WTC11 (cell line): ENCODE measurements at places on chromosomes 2 and 18. TPM values are rescaled to one million over a fixed set of nuclear protein-coding genes. Genes with fewer than 3 reads are reported as not detected.

The GPC1 gene
- 37.2 to 41.5 TPM (median 40.4 TPM) in 3 replicates for total RNA-seq

The MATN3 gene
- total RNA-seq, result 6.3 to 9.1 TPM (median 8.6 TPM) in 3 replicates

The FAP gene
- total RNA-seq, result 0.21 TPM in 1 of 3 replicates, not detected in the others

The TIGD1 gene
- total RNA-seq, result 5.2 to 9.0 TPM (median 6.1 TPM) in 3 replicates

GRCh38 chr2:126704434-126705160 lies 48.6 kb downstream of the GYPC start:
- H3K4me1 ChIP-seq, result peaks cover 32% of the 10 kb centered on the region
- no peak for DNase-seq
- no peak overlapping the region for H3K4me3 ChIP-seq

- H3K4me1 ChIP-seq, result no peaks in the 10 kb centered on the region
- H3K36me3 ChIP-seq, result no peaks in the 10 kb centered on the region; the same call in 1 of the 2 replicates
- DNase-seq, result no peak
- no peak overlapping the region for H3K27ac ChIP-seq
- no peaks in the 10 kb centered on the region for H3K27me3 ChIP-seq
These were observed 284.7 kb upstream of the RAB12 start for GRCh38 chr18:8324343-8325065.

DNA sequence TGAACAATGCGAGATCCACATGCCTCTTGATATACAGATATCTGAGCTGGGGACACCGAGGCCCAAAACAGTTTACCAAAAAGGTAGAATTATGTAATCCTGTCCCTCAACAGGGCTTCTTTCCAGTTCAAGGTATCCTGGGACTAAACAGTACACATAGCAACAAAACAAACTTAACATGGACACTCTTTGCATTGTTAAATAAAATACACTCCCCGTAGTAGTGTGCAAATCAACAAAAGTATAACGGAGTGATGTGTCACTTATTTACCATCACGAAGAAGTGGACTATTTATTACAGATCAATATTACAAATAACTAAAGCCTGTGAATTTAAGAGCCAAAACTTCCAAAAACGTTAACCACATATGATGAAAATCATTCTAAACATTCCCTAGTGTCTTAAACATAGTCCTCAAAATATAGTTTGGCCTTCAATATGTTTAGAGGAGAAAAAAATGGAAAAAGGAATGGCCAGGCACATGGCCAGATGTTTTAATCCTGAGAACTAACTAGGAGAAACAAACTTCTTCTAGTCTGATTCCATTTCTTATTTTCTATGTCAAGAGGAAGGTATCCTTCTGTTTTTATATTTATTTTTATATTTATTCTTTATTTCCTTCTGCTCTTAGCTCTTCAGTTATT lies 377.5 kb downstream of the OSR1 start:
- no peak overlapping the region for H3K4me3 ChIP-seq
- no peaks in the 10 kb centered on the region for H3K36me3 ChIP-seq
- peaks cover 20% of the 10 kb centered on the region for H3K4me1 ChIP-seq

GRCh38 chr2:26678035-26678434 lies 14.5 kb upstream of the KCNK3 start:
- H3K4me3 ChIP-seq, result no peak overlapping the region
- no peaks in the 10 kb centered on the region; the same call in none of the 2 replicates for H3K27me3 ChIP-seq
- no peaks in the 10 kb centered on the region for H3K4me1 ChIP-seq
- H3K36me3 ChIP-seq, result no peaks in the 10 kb centered on the region
- no peak for DNase-seq
- no peak overlapping the region for H3K27ac ChIP-seq

- DNase-seq, result no peak
- no peaks in the 10 kb centered on the region for H3K27me3 ChIP-seq
- no peak overlapping the region for H3K27ac ChIP-seq
These were observed 93.7 kb downstream of the SESTD1 start for GRCh38 chr2:179170901-179171300.

DNA sequence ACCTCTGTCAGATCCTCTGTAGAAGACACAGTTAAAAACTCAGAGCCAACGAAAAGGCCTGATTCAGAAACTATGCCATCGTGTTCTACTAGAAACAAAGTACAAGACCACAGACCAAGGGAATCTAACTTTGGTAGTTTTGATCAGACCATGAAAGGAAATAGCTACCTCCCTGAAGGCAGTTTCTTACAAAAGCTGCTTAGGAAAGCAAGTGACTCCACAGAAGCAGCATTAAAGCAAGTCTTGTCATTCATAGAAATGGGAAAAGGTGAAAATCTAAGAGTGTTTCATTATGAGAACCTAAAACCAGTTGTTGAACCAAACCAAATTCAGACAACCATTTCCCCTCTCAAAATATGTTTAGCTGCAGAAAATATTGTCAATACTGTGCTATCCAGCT lies 58.2 kb downstream of the FSIP2 start:
- DNase-seq, result no peak
- H3K4me1 ChIP-seq, result no peaks in the 10 kb centered on the region
- H3K4me3 ChIP-seq, result no peak overlapping the region
- H3K27ac ChIP-seq, result no peak overlapping the region

DNA sequence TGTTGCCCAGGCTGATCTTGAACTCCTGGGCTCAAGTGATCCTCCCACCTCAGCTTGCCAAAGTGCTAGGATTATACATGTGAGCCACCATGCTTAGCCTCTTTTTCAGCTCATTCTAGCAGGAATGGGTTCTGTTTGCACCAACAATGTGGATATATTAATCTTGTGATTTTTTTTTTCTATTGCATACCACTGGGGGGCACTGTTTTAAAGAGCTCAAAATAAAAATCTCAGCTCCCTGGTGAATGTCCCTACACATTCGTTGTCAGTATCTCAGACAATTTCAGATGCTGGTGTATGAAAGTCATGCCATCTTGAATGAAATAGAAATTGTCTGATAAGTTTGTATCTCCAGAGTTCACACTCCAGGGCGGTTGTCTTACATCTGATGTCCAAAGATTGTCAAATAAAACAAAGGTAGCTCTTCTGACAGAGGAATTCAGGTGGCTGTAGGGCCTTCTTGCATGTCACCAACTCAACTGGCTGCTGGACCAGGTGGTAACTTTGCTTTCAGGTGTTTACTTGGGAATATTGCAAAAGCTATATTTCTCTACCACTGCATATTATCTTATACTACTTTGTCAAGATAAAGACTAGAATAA lies 3.1 kb upstream of the MATN3 start:
- peaks cover 15% of the 10 kb centered on the region for H3K4me1 ChIP-seq
- DNase-seq, result no peak
- H3K36me3 ChIP-seq, result peaks cover 12% of the 10 kb centered on the region
- peaks cover 38% of the 10 kb centered on the region for H3K27me3 ChIP-seq
- H3K4me3 ChIP-seq, result no peak overlapping the region
- no peak overlapping the region for H3K27ac ChIP-seq

DNA sequence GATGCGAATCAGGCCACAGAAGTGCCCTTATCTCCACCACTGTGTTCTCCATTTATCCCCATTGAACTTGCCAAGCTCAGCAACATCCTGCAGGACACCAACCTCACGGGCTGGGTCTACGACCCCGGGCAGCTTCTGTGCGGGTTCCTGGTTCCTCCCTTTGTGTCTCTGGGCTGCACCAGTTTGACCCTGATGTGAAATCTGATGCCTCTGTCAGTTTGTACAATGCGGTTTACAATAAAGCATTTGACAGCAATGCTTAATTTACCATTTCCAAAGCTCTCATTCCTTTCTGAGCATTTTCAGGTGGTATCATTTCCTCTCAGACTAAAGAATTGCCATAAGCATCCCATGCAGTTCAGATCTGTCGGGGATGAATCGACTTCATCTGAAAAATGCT lies 3.3 kb upstream of the TMEM18 start:
- H3K27me3 ChIP-seq, result peaks cover 8% of the 10 kb centered on the region
- peaks cover 17% of the 10 kb centered on the region for H3K36me3 ChIP-seq
- peaks cover 27% of the 10 kb centered on the region for H3K4me1 ChIP-seq
- H3K27ac ChIP-seq, result no peak overlapping the region

DNA sequence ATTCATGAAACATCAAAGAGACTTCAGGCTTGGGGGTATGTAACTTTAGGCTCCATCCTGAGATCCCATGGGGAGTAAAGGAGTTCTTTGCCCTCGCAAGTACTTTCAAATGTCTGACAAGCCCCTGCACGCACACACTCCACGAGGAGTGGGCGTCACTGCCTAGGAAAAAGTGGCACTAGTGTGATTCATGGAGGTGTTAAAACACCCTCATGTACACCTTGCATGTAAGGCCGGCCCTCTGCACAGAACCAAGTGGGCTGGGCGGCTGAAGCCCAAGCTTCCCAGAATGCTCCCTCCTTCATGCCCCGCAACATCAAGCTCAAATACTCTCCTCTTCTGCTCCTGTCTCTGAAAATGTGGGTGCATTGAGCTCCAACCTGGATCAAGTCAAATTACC lies 7.8 kb downstream of the HS1BP3 start:
- DNase-seq, result no peak
- H3K27me3 ChIP-seq, result no peaks in the 10 kb centered on the region
- peaks cover 6% of the 10 kb centered on the region; the same call in 1 of the 2 replicates for H3K36me3 ChIP-seq
- no peak overlapping the region for H3K27ac ChIP-seq

- no peak overlapping the region for H3K27ac ChIP-seq
- H3K4me1 ChIP-seq, result no peaks in the 10 kb centered on the region
- no peak for DNase-seq
- H3K27me3 ChIP-seq, result no peaks in the 10 kb centered on the region; the same call in 1 of the 2 replicates
These were observed 7.5 kb upstream of the KDSR start for GRCh38 chr18:63374540-63374939.

DNA sequence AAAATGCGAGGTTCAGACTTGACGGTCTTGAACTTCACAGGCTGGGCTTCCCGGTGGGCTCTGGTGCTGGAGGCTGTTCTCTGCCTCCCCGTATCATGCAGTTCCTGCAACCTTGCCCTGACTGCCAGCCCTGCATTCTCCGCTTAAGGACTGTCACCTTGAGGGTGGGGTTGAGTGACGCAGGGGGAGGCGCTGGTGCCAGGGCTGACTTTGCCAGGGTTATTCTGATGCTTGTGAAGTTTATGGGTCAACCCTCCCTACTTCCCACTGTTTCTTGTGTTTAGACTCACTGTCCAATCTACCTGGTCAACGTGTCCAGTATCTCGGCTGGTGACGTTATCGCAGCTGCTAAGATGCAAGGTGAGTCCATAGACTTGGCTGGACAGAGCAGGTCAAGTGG lies 37.5 kb upstream of the MAPRE3 start:
- no peak overlapping the region for H3K4me3 ChIP-seq
- H3K4me1 ChIP-seq, result no peaks in the 10 kb centered on the region
- H3K27me3 ChIP-seq, result no peaks in the 10 kb centered on the region
- no peak overlapping the region for H3K27ac ChIP-seq

DNA sequence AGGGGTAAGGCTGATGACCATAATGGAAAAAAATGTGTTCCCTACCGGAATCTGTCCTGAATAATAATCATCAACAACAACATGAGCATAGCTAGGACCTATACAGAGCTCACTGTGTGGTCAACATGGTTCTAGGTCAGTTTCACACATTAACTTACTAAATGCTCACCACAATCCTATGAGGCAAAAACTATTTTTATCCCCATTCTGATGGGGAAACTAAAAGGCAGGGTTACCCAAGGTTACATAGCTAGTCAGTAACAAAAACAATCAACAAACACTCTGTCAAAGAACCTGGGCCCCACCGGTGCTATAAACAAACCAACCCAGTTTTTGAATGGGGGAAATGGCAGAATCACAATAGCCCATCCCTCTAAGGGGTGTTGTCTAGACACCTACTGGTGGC lies 40.1 kb downstream of the AOX1 start:
- H3K27me3 ChIP-seq, result no peaks in the 10 kb centered on the region; the same call in 1 of the 2 replicates
- H3K4me1 ChIP-seq, result peaks cover 22% of the 10 kb centered on the region
- H3K27ac ChIP-seq, result no peak overlapping the region
- H3K4me3 ChIP-seq, result no peak overlapping the region
- DNase-seq, result no peak
- no peaks in the 10 kb centered on the region for H3K36me3 ChIP-seq

GRCh38 chr2:70425682-70426301 lies 123.9 kb upstream of the FAM136A start:
- DNase-seq, result no peak
- H3K4me3 ChIP-seq, result no peak overlapping the region
- H3K36me3 ChIP-seq, result no peaks in the 10 kb centered on the region

GRCh38 chr18:24071029-24071428 lies 56.5 kb downstream of the TTC39C start:
- H3K36me3 ChIP-seq, result peaks cover 32% of the 10 kb centered on the region
- no peak for DNase-seq
- no peak overlapping the region for H3K27ac ChIP-seq
- H3K4me1 ChIP-seq, result no peaks in the 10 kb centered on the region
- no peaks in the 10 kb centered on the region for H3K27me3 ChIP-seq
- no peak overlapping the region for H3K4me3 ChIP-seq

- H3K36me3 ChIP-seq, result no peaks in the 10 kb centered on the region
- H3K27ac ChIP-seq, result peak overlapping the region; percentile 0; the same call in 1 of the 2 replicates
- H3K27me3 ChIP-seq, result no peaks in the 10 kb centered on the region; the same call in 1 of the 2 replicates
- H3K4me1 ChIP-seq, result peaks cover 40% of the 10 kb centered on the region
- no peak for DNase-seq
These were observed 13.9 kb downstream of the SCYGR8 start for GRCh38 chr2:227759411-227760118.

- H3K27ac ChIP-seq, result 0 out of 2 replicates have a peak overlapping the region, but pooled peaks have one; percentile 18
- peaks cover 46% of the 10 kb centered on the region for H3K4me1 ChIP-seq
- no peak for DNase-seq
These were observed 30.7 kb downstream of the ATP8B1 start for GRCh38 chr18:57772387-57772799.

DNA sequence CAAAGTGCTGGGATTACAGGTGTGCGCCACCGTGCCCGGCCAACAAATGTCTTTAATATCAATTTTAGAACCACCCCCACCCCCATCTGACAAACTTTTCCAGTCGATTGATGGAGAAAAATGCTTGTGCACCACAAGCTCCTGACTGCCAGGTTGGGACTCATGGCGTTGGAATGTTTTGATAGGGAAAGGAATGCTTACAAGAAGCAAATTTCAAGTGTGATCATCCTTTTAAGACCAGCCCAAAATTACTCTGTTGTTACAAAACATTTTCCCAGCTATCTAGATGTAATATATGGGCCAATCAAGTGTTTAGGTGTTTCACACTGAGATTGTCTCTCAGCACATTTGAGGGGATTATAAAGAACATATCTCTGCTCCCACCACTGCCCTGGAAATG lies 45.2 kb downstream of the UBXN4 start:
- H3K36me3 ChIP-seq, result peaks cover 43% of the 10 kb centered on the region
- no peaks in the 10 kb centered on the region for H3K27me3 ChIP-seq
- peaks cover 12% of the 10 kb centered on the region for H3K4me1 ChIP-seq
- no peak for DNase-seq
- H3K27ac ChIP-seq, result no peak overlapping the region
- H3K4me3 ChIP-seq, result no peak overlapping the region

GRCh38 chr18:80009661-80010550 lies 21.5 kb upstream of the TXNL4A start:
- H3K27ac ChIP-seq, result no peak overlapping the region
- no peak overlapping the region for H3K4me3 ChIP-seq
- peaks cover 35% of the 10 kb centered on the region for H3K36me3 ChIP-seq
- H3K27me3 ChIP-seq, result peaks cover 13% of the 10 kb centered on the region
